ENCODE measurements at places on chromosomes 6 and 20.

- DNase-seq = no peak
Measured at GRCh38 chr20:50350510-50351249, 159.5 kb upstream of the PTPN1 start.

- no peak for DNase-seq
Measured at GRCh38 chr6:90319044-90319443, 22.4 kb upstream of the BACH2 start.

- DNase-seq = no peak
Measured at GRCh38 chr6:117494283-117494682, 11.8 kb downstream of the DCBLD1 start.

DNA sequence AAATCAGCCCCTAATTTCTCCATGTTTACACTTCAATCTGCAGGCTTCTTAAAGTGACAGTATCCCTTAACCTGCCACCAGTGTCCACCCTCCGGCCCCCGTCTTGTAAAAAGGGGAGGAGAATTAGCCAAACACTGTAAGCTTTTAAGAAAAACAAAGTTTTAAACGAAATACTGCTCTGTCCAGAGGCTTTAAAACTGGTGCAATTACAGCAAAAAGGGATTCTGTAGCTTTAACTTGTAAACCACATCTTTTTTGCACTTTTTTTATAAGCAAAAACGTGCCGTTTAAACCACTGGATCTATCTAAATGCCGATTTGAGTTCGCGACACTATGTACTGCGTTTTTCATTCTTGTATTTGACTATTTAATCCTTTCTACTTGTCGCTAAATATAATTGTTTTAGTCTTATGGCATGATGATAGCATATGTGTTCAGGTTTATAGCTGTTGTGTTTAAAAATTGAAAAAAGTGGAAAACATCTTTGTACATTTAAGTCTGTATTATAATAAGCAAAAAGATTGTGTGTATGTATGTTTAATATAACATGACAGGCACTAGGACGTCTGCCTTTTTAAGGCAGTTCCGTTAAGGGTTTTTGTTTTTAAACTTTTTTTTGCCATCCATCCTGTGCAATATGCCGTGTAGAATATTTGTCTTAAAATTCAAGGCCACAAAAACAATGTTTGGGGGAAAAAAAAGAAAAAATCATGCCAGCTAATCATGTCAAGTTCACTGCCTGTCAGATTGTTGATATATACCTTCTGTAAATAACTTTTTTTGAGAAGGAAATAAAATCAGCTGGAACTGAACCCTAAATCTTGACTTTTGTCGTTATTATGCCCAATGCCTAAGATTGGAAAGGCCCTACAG is 4.5 kb downstream of the SOX4 start:
- DNase-seq = no peak

- DNase-seq = no peak
Measured at GRCh38 chr6:166408936-166409755, 26.4 kb upstream of the MPC1 start.

- no peak for DNase-seq
Measured at GRCh38 chr20:32287231-32287638, 9.8 kb downstream of the KIF3B start.

DNA sequence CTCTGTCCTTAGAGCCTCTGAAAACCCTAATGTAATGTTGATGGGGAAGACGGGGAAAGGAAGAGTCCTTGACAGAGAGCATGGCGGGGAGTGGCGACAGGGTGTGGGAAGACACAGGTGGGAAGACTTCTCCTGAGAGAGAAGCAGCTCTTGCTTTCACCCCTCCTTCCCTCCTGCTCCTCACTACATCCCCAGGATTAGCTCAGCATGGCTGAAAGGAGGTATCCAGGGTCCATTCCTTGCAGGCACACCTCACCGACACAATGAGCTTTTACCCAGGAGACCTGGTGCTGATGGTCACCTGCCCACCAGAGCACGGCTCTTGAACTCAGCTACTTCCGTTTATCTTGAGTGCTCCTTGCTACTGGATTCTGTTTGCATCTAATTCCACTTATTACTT is 469.3 kb downstream of the CDH26 start:
- no peak for DNase-seq

GRCh38 chr6:52720321-52720720 is 43.0 kb downstream of the GSTA2 start:
- DNase-seq = no peak

DNA sequence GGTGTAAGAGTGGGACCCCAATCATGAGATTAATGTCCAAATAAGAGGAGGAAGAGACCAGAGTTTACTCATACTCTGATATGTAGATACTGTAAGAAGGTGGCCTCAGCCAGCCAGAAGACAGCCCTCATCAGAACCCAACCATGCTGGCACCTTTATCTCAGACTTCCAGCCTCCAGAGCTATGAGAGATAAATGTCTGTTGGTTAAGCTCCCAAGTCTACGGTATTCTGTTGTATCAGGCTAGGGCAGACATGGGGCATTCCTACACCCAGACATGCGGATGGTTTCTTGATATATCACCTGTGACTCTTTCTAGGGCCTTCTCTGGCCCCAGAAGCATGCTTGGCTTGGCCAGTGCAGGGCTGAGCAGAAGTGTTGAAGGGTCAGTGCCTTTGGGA is 247.4 kb upstream of the RIN2 start:
- no peak for DNase-seq

- no peak for DNase-seq
Measured at GRCh38 chr20:38589351-38589750, 8.4 kb downstream of the ADIG start.

- no peak for DNase-seq
Measured at GRCh38 chr6:39466631-39467030, 144.1 kb upstream of the KCNK16 start.

DNA sequence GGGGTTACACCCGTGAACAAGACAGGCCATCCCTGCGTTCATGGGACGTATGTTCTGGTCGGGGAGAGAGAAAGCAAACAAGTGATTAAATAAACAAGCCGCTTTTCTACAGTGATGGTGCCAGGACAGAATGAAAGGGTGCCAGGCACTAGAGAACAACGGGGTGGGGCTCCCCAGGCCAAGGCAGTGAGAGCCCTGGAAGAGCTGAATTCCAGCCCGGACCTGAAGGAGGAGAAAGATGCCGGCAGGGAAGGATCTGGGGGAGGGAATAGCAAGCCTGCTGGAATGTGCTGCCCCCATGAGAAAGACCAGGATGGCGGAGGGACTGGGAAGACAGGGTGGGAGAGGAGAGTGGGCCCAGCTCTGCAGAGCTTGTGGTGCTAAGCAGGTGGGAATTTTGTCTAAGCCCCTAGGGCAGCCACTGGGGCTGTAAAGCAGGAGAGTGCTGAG is 7.5 kb downstream of the SNAI1 start:
- no peak for DNase-seq

GRCh38 chr20:13101706-13102105 is 92.9 kb downstream of the SPTLC3 start:
- DNase-seq = no peak

DNA sequence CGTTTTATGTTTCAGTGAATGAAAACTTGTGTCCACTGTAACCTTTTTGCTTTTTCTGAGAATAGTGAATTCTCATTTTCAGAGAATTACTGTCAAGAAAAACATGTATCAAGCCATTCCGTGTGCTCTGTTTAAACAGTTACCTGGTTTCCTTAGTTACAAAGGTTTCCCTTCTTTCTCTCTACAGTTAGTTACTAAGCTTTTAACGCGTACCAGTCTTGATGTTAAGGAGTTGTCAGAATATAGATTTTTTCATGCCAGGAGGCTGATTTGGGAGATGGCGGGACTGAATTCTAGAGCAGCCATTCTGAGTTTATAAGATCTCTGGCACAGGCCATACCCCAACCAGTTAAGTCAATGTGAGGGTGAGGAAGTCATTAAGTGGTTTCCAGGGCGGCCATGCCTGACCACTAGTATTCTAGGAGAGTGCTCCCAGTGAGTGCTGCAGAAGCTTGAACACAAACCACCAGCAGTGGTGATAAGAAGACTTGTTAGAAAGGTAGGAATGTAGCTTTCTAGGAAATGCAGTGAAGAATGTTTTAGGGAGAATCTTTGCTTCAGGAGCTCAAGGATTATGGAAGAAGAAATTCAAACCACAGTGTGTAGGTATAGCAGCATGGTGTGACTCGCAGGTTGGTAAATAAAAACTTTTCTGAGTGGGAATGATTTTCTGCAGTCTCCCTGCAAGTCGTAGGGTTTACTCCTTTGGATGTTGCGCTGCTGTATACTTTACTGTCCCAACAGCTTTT is 112.9 kb downstream of the JARID2 start:
- no peak for DNase-seq

GRCh38 chr6:109740787-109741186 is 49.7 kb downstream of the FIG4 start:
- DNase-seq = no peak

GRCh38 chr6:99588618-99589289 is 17.9 kb upstream of the PRDM13 start:
- peak; percentile 63 for DNase-seq

- DNase-seq = no peak
Measured at GRCh38 chr20:53201588-53201987, 229.4 kb downstream of the TSHZ2 start.

DNA sequence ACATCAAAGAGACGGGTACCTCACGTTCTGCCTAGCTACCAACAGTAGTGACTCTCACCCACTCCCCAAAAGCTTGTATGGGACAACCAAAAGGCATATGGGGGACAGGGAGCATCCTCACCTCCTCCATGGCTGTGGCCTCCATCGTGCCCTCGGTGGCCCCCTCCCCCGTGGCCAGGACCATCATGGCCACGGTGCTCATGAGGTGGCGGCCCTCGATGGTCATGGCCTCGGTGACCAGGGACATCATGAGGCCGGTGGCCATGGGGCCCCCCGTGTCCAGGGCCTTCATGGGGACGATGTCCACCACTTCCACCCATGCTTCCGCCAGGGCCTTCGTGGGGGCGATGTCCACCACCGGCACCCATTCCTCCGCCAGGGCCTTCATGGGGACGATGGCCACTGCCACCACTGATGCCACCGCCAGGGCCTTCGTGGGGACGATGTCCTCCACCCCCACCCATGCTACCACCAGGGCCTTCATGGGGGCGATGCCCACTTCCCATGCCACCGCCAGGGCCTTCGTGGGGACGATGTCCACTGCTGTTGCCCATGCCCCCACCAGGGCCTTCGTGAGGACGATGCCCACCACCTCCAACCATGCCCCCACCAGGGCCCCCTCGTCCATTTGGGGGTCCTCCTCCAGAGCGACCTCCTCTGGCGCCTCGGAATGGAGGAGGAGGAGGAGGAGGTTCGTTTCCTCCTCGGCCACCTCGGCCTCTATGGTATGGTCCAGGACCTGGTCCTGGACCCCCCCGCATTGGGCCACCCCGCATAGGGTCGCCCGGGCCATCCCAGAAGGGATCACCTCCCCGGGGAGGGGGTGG is 15.0 kb downstream of the PPP1R10 start:
- DNase-seq = no peak

DNA sequence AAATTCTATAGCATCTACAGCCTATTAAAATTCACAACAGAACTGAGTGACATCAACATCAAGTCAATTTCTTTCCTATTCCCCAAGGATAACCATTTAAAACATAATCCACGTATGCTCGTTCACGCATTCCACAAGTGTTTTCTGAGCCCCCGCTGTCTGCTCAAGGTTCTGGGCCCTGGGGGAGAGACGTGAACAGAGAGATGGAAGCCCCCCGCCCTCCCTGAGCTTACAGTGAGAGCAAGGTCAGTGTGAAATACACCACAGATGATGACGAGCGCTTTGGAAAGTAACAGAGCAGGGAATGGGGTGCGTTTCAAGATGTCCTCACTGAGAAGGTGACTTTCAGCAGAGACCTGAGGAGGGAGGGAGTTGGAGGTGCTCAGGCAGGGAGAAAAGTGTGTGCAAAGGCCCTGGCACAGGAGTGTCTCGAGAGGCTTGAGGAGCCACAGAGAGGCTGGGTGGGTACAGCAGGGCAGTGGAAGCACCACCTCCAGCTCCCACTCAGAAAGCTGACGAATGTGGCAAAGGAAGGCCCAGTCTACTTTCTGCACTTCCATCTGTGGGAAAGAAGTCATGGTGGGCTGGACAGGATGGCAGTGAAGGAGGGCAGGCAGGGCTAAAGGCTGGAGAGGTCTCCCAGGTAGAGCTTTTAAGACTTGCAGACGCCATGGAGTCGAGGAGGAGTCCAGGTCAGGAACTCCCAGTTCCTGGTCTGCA is 88.3 kb downstream of the DLL1 start:
- DNase-seq = no peak

DNA sequence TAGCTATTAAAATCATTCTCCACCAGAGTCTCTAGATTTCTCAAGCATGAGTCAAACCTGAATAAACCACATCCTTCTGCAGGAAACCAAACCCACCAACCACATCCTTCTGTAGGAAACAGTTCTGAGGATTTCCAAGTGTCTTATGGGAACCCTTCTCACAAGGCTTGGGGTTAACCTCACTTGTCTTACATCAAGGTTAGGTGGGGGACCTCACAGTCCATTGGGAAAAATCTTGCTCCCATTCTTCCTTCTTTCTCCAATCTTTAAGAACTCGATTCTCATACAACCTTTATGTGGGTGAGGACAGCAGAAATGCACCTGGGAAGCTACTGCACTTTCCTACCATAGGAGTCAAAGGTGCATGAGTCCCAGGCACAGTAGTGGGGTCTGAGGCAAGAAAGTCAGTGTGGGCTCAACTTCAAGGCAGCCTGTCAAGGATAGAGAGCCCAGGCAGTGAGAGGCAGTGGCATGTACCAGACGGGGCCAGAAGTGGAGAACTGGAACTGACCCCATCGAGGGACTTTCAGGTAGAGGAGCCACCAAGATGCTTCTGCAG is 114.5 kb downstream of the SLC22A3 start:
- no peak for DNase-seq

All from left hindlimb (tissue), 1 donor.